ENCODE measurements at places on chromosomes 16 and 17. TPM values are rescaled to one million over a fixed set of nuclear protein-coding genes. Genes with fewer than 3 reads are reported as not detected.

The ANKRD40CL gene
- total RNA-seq = not detected

The SCARF1 gene
- total RNA-seq = 131 TPM

The ODAD4 gene
- total RNA-seq = 0.15 TPM

The CALB2 gene
- total RNA-seq = not detected

The CCL7 gene
- total RNA-seq = not detected

The CDRT15 gene
- total RNA-seq = not detected

DNA sequence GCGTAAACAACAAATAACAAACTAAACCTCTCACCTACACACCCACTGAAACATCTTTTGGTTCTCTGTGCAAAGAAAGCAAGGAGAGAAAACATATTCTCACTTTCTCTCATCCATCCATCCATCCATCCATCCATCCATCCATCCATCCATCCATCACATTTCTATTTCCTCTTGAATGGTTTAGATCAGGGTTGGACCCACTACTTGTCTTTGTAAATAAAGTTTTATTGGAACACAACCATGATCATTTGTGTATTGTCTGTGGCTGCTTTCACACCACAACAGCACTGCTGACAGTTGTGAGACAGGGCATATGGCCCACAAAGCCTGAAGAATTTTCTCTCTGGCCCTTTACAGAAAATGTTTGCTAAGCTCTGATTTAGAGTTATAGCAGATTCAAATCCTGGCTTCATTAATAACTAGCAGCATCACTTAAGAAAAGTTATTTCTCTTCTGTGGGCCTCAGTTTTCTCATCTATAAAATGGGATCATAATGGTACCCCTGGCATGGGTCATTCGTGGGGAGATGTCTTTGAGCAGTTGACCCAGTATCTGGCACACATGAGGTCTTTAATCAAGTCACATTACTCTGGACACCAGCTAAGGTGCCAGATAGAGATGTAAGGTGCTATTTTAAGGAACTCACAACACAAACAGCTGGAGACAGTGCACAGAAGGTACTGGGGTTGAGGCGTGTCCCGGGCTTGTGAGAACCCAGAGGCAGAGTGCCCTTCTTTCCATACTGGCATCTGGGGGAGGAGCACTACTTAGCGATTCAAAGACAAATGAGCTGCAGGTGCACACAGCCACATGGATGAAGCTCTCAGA is 146.3 kb downstream of the CMIP start:
- no peak for DNase-seq

GRCh38 chr16:80210787-80211186 is 330.0 kb upstream of the DYNLRB2 start:
- DNase-seq = no peak

GRCh38 chr17:59378675-59379074 is 47.2 kb downstream of the YPEL2 start:
- no peak for DNase-seq

DNA sequence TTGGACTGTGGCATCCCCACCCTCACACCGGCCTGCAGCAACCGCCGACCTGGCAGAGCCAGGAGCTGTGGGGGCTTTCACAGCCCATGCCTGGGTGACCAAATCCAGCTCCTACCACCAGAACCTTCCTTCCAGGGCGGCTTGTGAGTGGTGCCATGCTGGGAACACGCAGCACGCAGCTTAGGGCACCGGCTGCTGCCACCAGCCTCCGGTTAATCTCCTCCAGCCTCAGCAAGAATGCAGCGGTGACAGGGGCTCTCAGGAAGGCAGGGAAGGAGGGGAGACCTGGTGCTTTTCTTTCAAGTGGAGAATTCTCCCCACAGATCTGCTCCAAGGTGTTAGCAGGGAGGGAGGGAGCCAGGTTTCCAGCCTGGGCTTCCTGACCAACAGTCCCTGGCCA is 32.3 kb upstream of the ANKRD40CL start:
- DNase-seq = no peak

DNA sequence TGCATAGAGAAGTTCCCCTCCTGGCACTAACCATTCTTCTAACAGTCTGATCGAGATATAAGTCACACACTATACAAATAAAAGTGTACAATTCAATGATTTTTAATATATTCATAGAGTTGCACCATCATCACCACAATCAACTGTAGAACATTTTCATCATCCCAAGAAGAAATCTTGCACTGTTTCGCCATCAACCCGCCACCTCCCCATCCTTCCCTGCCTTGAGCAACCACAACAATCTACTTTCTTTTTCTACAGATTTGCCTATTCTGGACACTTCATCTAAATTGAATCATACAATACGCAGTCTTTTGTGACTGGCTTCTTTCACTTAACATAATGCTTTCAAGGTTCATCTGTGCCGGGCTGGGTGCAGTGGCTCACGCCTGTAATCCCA is 33.0 kb upstream of the GUCY2D start:
- no peak for DNase-seq

DNA sequence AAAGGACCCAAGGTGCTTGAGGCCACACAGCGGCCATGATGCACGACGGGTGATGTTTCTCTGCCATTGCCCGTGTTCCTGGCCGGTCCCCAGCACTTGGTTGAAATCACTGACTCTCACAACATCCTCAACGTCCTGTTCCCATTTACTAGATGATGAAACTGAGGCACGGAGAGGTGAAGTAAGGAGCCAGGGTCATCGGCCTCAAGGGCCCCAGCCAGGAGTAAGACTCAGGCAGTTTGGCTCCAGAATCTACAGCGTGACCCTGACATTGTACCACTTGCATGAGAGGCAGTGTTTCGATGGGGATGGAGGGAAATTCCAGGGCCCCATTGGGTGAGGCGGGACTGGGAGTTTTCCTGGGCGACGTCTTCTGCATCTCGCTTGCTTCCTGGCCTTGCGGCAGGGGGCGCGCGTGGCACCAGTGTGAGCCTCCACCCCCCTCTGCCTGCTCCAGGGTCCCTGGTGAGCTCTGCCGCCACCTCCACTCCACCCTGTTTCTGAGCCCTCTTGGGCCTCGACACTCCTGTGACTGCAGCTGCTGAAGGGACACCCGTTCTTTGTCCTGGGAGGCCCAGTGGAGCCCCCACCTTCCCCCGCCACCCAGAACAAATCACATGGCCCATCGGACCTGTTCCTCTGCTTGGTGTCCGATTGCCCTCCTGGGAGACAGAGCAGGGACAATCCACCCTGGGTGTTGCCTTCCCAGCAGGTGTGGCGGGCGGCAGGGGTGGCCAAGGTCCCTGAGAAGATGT is 133.0 kb upstream of the GSE1 start:
- DNase-seq = no peak

DNA sequence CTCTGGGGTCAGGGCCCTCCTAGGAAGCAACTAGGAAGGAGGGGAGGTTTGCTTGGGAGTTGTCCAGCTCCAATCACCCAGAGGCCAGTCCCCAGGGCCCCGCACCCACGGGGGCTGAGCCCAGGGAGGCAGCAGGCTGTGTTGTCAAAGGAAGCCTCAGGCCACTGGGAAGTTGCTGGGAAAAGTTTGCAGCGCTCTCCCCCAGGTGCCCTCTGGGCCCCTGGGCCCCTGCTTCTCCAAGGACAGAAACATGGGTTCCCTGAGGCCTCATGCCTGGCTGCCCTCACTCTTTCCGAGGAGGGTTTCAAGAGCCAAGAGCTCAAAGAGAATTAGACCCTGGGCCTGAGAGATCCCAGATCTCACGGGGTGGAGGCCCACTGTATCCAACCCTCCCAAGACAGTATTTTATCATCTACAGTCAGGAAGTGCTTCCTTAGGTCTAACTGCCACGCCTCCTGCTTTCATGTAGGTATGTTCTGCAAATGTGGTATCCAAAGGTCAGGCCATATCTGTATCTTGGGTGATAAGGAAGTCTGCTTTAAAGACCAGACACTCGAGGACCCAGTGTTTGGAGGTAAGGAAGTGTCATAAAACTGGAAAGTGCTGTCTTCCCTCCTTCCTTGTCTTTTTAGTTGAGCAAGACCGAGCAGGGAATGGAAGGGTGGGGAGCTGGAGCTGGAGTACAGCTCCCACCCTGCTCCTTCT is 44.2 kb upstream of the ZNF423 start:
- no peak for DNase-seq
